Activated CD8-positive, alpha-beta T cell treated with anti-CD3 and anti-CD28 coated beads for 36 hours (primary cell): ENCODE measurements at places on chromosomes 1 and 21. TPM values are rescaled to one million over a fixed set of nuclear protein-coding genes. Genes with fewer than 3 reads are reported as not detected.
A peak's percentile ranks its signal among the peaks of the same experiment; 100 is the strongest.

- H3K4me1 ChIP-seq = no peaks in the 10 kb centered on the region
- no peaks in the 10 kb centered on the region for H3K36me3 ChIP-seq
- H3K4me3 ChIP-seq = no peak overlapping the region
- no peak overlapping the region for H3K27ac ChIP-seq
- no peaks in the 10 kb centered on the region for H3K27me3 ChIP-seq
These were observed 38.6 kb upstream of the GADD45A start for GRCh38 chr1:67646145-67647035.

Gene CD1E
- not detected for total RNA-seq

Gene PRAMEF2
- not detected for total RNA-seq

DNA sequence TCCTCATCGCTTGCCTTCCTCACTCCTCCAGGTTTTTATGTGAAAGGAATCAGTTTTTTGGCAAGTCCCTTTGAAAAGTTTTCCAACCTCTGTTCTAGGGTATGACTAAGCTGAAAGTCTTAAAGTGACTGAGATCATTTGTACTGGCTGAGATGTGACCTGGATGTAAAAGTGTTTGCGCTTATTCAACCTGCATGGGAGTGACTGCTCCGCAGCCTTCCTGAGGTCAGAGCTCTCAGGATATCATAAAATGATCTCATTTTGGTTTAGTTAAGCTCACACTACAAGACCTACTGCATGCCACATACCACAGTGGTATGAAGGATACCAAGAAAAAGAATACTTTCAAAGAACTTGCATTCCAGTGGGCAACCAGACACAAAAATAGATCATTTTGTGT lies 29.8 kb upstream of the TADA1 start:
- H3K4me3 ChIP-seq = no peak overlapping the region
- H3K27me3 ChIP-seq = peaks cover 1% of the 10 kb centered on the region
- no peak overlapping the region for H3K27ac ChIP-seq
- no peaks in the 10 kb centered on the region for H3K36me3 ChIP-seq
- H3K4me1 ChIP-seq = peaks cover 14% of the 10 kb centered on the region
- DNase-seq = peak; percentile 29
